Activated CD8-positive, alpha-beta T cell treated with anti-CD3 and anti-CD28 coated beads for 36 hours (primary cell): ENCODE measurements at places on chromosomes 16 and 17. TPM values are rescaled to one million over a fixed set of nuclear protein-coding genes. Genes with fewer than 3 reads are reported as not detected.

ENPP7 gene
- total RNA-seq: 0.16 TPM

GRCh38 chr17:69075823-69076222 lies 15.1 kb upstream of the ABCA9 start:
- no peak for DNase-seq

DNA sequence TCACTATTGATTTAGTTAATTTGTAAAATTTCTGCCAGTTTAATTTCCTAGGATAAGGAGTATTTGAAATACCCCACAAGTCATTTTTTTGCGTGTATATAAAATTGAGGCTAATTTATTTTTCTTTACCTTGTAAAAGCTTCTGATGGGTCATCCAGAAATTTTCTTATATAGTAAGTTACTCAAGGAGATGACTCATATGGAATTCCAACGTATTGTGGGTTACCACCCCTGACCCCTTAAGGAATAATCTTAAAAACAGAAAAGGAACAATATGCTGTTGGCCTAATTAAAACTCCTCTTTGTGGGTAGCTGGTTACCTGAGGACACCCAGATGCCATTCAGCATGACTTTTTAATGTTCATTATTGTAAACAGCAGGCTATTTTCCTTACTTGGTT lies 13.6 kb downstream of the HEATR6 start:
- no peak for DNase-seq

DNA sequence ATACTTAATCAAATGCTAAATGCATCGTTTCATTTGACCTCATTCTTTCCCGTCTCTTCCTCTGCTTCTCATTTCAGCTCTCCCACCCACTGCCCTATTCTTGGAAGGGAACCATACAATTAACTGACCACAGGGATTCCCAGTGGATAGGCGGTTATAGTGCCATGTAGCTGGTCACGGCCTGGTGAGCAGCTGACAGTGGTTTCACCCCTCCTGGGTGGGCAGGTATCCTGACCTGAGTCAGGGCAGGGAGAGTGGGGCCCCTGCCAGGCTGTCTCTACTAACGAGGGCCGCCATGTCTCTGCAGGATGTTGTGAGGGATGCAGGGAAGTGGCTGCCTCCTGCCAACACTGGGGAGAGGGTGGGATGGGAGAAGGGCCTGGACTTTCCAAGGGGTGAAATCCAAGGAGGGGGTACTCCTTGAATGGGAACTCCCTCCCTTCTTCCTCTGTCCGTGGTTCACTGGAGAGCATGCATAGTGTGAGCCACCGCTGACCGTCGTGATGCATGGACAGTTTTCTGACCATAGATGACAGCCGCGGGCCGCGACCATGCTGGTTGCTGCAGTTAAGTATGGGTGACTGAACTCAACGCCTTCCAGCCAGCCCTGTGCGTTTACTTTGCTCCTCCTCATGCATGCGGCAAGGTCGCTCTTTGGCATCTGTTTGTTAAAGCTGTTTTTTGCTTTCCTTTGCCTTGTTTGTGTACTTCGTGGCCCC lies 95.9 kb downstream of the RPTOR start:
- no peak for DNase-seq

DNA sequence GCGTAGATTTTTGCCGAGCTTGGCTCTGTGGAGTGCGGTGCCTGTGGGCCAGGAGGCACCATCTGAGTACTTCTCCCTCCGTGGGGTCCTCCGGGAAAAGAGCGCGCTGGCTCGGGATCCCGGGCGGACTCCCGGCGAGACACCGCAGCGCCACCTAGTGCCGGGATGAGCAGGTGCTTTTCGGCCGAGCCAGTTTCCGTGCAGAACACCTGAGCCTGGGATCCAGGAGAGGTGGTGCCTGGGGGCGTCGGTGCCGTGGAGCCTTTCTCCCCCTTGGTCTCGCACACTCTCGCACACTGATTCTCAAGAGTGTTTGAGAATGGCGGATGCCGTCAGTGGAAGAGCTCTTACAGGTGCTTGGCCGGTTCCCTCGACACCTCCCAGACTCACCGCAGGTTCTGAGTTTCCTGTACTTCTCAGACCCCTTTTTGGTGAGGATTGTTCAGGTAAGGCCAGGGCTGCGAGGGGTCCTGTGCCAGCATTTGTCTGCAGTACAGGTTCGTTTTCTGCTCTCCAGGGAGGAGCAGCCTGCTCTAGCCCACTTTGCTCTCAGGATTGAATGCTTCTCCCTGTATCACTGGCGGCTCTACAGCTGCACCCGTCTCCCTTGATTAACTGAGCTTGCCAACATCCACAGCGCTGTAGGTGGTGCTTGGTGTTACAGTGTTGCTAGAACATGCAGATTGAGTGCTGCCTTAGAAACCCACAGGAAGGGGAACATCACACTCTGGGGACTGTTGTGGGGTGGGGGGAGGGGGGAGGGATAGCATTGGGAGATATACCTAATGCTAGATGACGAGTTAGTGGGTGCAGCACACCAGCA lies 23.3 kb downstream of the TBCD start:
- peak; percentile 53 for DNase-seq

- DNase-seq: no peak
These were observed 104.9 kb downstream of the RMI2 start for GRCh38 chr16:11450136-11450535.

- peak; percentile 62 for DNase-seq
These were observed 1.1 kb upstream of the TFAP4 start for GRCh38 chr16:4273858-4274311.

DNA sequence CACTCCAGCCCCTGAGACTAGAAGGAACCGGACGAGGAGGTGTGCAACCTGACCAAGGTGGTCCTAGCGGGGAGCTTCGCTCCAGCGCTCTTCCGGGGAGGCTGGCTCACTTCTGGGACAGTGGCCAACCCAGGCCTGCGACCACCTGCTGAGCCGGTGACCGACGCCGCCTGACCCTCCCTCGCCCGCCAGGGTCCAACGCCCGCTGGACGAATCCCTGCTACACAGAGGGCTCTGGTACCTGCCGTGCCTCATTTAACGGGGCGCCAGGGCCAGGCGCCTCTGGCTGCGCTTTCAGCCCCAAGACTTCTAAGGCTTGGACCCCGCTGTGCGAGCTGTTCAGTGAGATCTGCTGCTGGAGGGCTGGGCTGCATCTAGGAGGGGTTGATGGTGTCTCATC lies 99.5 kb upstream of the KCNJ18 start:
- no peak for DNase-seq

ARHGAP23 gene
- 0.47 TPM for total RNA-seq

DNA sequence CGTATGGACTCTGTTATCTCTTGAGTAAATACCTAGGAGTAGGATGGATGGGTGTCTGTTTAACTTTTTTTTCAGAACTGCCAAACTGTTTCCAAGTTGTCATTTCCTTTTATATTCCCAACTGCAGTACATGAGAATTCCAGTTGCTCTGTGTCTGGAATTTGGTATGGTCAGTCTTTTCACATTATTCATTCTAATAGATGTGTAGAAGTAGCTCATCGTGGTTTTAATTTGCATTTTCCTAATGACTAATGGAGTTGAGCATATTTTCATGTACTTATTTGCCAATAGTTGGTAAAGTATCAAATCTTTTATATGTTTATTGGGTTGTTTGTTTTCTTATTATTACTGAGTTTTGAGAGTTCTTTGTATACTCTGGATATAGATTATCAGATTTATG lies 27.0 kb downstream of the MRTFB start:
- DNase-seq: no peak

DNA sequence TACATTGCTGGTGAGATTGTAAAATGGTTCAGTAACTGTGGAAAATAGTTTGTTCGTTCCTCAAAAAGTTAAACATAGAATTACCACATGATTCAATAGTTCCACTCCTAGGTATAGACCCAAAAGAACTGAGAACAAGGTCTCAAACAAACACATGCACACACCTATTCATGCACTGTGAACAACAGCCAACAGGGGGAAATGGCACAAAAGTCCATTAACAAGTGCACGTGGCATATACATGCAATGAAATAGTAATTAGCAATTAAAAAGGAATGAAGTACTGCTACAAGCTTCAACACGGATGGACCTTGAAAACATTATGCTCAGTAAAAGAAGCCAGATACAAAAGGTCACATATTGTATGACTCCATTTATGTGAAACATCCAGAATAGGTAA lies 23.8 kb downstream of the SDK2 start:
- DNase-seq: no peak

ACSM2A gene
- total RNA-seq: not detected

GRCh38 chr17:7709031-7709430 lies 4.0 kb downstream of the EFNB3 start:
- no peak for DNase-seq

DNA sequence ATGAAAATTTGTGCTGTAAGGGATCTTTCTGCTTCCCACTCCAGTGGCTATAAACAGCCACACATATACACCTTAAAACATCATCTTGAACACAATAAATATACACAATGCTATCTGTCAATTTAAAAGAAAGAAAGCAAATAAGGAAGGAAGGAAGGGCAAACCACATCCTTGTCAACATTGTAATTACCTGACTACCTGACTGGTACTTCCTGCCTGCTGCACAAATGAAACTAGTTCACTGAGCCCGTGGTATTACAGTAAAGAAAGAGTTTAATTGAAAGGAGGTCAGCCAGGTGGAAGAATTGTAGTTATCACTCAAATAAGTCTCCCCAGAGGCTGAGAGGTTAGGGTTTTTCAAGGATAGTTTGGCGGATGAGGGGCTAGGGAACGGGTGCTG lies 344.4 kb upstream of the ASIC2 start:
- no peak for DNase-seq

C17orf75 gene
- 30.8 TPM for total RNA-seq

DNA sequence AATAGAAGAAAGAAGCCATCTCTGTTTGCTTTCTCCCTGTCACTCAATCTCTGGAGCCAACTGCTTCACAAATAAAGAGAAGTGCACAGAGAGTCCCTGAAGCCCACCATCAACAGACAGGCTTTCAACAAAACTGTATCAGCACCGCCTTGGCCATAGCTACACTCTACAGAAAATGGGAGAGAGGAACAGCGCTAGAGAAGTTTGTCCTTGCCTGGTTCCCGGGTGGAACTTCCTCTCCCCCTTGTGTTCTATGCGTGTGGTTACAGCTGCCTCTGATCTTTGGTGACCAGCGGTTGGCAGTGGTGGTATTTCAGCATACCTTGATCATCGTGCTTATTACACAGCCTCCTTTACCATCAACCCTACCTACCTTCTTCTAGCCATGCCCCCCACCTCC lies 91.4 kb upstream of the CCL2 start:
- no peak for DNase-seq

GRCh38 chr16:72884573-72884972 lies 163.4 kb downstream of the ZFHX3 start:
- DNase-seq: no peak

DNA sequence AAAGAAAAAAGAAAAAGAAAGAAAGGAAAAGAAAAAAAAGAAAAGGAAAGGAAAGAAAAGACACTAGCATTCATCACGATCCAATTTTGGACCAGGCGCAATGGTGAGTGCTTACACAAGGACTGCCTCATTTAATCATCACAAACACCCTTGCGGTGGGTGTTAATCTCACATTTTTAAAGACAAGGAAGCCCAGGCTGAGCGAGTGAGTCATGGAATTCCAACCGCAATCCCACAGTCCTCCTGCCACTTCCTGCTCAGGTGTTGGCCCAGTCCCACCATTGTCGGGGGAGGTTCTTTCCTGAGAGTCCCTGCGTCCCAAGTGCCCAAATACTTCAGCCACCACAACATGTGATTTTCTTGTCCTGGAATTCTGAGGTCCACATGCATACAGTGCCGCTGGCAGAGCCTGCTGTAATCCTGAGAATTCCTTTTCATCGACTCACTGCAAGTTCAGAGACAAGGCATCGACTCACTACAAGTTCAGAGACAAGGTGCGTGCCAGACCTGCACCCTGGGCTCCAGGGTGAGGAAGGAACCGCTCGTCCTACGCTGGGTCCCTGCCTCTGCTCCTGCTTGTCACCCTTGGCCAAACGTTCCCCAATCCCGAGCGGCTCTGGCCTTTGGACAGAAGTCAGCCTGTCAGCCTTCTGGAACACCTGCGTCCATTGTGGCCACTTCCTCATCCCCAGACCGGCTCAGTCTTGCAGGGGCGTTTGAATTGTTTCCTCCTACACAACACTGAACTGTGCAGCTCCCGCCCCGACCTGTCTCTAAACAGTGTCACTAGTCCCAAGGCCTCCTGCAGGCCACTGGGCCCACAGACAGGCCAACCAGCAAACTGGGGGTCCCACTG lies 5.8 kb downstream of the ZG16B start:
- DNase-seq: no peak

TNS4 gene
- total RNA-seq: 6.3 TPM

DNA sequence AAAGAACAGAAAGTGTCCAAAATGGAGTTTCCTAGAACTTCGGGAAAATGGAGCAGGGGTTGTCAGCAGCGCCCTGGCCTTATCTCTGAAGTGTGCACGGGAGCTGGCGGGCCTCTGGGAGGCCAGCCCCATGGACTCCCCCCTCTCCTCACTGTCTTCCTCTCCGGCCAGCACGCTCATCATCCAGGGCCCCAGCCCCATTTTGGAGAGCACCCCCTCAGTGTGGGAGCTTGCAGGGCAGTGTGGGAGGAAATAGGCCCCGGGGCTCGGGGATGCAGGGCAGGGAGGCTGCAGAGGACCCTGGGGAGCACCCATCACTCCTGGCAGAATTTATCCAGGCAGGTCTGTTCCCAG lies 4.9 kb upstream of the PABPN1L start:
- no peak for DNase-seq

- no peak for DNase-seq
These were observed 87.6 kb downstream of the SPACA3 start for GRCh38 chr17:33079201-33079600.

GLIS2 gene
- 0.77 TPM for total RNA-seq

GRCh38 chr17:32298298-32298697 lies 32.7 kb downstream of the RHBDL3 start:
- DNase-seq: no peak

DNA sequence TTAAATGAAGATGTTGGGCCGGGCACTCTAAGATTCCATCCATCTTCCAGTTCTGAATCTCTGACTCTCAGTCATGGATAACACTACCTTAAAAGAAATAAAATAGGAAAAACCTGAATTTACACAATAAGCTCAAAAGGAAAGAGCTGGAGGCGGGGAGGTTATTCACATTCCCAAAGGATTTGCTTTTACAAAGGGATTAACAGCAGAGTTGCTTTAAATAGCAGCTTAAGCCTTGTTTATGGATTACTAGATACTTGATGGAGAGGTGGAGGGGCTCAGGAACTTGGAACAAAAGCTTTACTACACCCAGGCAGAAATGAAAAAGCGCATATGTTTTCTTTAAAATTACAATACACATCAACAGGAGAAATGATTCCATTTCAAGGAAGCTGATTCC lies 84.5 kb downstream of the XYLT1 start:
- no peak for DNase-seq

GRCh38 chr17:48352630-48353029 lies 77.4 kb downstream of the SKAP1 start:
- DNase-seq: peak; percentile 42

GRCh38 chr16:31455601-31456314 lies 3.5 kb upstream of the ARMC5 start:
- DNase-seq: peak; percentile 62

ACAP1 gene
- 342 TPM for total RNA-seq

CDYL2 gene
- 11.4 TPM for total RNA-seq

EVPLL gene
- total RNA-seq: not detected

ZNF597 gene
- total RNA-seq: 1.8 TPM
